ENCODE measurements at places on chromosomes 7 and 10. TPM values are rescaled to one million over a fixed set of nuclear protein-coding genes. Genes with fewer than 3 reads are reported as not detected.
A peak's percentile ranks its signal among the peaks of the same experiment; 100 is the strongest.

Gene ANKRD1
- total RNA-seq = not detected

Gene MCM10
- 0.98 TPM for total RNA-seq

Gene EPO
- total RNA-seq = not detected

Gene KIF20B
- 2.5 TPM for total RNA-seq

- peak; percentile 46 for DNase-seq
Measured at GRCh38 chr7:46177821-46178220, 256.7 kb upstream of the IGFBP3 start.

GRCh38 chr10:113712755-113713639 lies 33.3 kb downstream of the CASP7 start:
- no peak for DNase-seq
